ENCODE measurements at places on chromosomes 1 and 21.

GRCh38 chr21:44836666-44837471, 19.0 kb upstream of the SUMO3 start:
- DNase-seq, result no peak

GRCh38 chr21:45554477-45555175, 12.4 kb upstream of the SLC19A1 start:
- DNase-seq, result peak; percentile 86

GRCh38 chr1:239976130-239976968, 115.3 kb upstream of the FMN2 start:
- DNase-seq, result peak; percentile 53

DNA sequence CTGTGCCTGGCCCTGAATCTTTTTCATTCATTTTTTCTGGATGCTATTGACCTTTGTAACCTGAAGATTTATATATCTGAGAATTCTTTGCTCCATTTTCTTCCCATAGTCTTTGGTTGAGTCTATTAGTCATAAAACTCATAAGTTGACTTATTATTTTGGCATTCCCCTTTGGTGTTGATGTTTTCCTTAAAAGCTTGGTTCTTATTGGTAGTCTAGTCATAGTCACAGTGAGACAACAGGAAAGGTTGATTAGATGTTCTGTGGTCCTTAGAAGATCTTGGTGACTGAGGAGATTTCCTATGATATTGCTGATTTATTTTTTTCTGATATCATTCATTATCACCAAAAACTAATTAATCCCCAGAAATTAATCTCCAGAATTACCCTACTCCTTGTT, 86.2 kb downstream of the PTPRC start:
- DNase-seq, result no peak

- no peak for DNase-seq
Measured at GRCh38 chr1:210620867-210621488, 292.3 kb downstream of the HHAT start.

- DNase-seq, result no peak
Measured at GRCh38 chr1:47468709-47469389, 31.0 kb downstream of the FOXD2 start.

GRCh38 chr1:44485934-44486460, 80.9 kb downstream of the RNF220 start:
- no peak for DNase-seq

- no peak for DNase-seq
Measured at GRCh38 chr1:170604889-170605288, 59.0 kb upstream of the PRRX1 start.
